ENCODE measurements at places on chromosomes 3 and 15.
A peak's percentile ranks its signal among the peaks of the same experiment; 100 is the strongest.

DNA sequence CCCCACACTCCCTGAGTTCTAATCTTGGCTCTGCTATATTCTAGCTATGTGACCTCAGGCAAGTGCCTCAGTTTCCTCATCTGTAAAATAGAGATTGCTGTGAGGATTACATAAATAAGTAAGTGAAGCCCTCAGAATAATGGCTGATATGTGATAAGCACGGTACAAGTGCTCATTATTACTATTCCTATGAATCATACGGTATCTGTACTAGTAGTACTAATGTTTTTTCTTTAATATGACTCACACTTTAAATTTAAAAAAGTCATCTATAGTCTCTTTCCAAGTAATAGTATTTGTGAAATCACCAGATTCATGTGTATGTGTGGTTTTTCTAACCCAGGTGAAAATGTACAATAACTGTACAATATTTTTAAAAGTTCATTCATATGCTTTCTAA, 58.7 kb downstream of the CLDN11 start:
- DNase-seq: no peak

GRCh38 chr15:82931221-82931620, 21.3 kb downstream of the HOMER2 start:
- DNase-seq: no peak

DNA sequence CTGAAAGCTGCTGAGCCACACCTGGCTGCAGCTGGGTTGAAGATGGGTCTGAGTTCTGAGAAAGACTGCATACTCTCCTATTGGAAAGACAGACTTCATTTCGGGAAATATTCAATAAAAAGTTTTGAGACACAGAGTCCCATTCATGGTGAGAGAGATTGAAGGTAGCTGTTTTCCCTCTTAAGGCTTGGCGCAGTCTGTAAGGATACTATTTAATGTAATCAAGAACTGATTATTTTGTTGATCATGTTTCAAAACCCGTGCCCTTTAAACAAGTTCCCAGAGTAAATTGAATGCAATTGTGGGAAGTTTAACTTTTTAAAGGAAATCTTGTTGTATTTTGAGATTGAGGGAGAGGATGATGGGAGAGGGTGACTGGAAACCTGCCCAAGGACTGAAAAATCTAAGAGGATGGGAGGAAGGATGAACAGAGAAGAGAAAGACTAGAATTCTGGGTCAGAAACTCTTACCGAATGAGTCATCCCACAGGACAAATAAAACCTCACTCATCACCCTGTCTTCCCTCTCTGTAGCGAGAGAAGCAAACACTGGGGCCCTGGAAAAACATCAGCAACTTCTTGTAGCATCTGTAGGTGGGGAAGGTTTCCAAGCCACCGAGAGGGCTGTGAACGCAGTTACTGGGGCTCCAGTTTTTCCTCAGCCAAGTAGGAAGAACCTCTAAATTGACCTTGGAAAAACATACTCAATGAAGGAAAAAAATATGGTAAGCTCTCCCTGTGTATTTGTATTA, 193.2 kb upstream of the TPRG1 start:
- DNase-seq: no peak

DNA sequence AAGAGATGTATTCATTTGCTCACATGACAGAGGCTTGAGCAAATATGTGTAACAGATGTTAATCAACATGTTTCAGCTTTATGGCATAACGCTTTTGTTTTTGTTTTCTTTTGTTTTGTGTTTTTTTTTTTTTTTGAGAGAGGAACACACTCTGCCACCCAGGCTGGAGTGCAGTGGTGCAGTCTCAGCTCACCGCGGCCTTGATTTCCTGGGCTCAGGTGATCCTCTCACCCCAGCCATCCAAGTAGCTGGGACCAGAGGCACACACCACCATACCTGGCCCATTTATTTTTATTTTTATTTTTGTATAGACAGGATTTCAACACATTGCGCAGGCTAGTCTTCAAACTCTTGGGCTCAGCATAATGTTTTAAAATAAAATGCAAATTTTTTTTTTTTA, 1504.4 kb upstream of the CADM2 start:
- DNase-seq: no peak

DNA sequence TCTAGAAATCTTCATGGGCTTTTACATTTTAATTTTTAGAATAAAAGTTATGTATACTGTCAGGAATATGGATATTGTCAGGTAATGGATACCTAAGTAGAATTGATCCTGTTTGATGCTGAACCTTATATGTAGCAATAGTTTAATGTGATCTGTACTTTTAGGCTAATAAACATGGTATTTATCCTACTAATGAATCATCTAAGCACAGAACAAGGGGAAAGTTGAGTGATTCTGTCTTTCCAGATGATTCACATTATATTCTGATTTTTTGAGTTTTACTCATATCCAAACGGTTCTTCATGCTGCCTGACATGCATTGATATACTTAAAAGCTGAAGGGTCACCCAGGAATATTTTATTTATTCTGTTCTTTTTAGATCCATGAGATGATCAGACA, 34.5 kb downstream of the FANCI start:
- DNase-seq: no peak

- DNase-seq: no peak
These were observed 26.6 kb upstream of the HES1 start for GRCh38 chr3:194109192-194109863.

DNA sequence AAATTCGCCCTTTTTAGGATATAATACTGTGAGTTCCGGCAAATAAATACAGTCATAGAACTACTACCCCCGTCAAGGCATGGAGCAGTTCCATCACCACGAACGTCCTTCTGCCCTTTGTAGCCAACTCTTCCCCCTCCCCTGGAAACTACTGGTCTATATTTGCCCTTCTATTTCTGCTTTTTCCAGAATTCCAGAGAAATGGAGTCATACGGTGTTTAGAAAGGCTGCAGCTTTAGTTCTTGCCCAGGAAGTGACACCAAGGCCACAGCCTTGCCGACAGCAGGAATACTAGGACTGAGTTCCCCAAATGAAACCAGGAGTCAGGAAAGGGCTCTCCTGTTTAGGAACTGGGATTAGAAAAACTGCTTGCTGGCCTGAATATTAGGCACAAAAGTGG, 291.2 kb downstream of the FAM43A start:
- no peak for DNase-seq

GRCh38 chr15:65309882-65310418, 5.5 kb downstream of the RNU5B-1 start:
- no peak for DNase-seq

DNA sequence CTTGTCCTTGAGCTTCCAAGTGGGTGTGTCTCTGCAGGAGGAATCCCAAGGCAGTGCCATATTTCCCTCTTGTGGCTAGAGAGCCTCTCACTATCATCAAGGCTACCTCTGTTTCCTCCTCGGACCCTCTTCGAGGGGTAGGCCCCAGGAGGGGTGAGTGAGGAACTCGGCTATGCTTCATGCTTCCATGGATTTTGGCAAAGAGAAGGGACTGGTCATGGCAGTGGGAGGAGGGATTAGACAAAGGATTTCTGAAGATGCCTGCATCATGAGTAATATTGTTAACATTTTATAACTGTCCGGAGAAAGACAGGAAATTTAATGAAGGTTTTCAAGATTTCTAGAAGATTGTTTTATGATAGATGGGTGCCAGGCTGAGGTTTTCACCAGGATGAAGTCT, 241.5 kb downstream of the CLSTN2 start:
- no peak for DNase-seq

DNA sequence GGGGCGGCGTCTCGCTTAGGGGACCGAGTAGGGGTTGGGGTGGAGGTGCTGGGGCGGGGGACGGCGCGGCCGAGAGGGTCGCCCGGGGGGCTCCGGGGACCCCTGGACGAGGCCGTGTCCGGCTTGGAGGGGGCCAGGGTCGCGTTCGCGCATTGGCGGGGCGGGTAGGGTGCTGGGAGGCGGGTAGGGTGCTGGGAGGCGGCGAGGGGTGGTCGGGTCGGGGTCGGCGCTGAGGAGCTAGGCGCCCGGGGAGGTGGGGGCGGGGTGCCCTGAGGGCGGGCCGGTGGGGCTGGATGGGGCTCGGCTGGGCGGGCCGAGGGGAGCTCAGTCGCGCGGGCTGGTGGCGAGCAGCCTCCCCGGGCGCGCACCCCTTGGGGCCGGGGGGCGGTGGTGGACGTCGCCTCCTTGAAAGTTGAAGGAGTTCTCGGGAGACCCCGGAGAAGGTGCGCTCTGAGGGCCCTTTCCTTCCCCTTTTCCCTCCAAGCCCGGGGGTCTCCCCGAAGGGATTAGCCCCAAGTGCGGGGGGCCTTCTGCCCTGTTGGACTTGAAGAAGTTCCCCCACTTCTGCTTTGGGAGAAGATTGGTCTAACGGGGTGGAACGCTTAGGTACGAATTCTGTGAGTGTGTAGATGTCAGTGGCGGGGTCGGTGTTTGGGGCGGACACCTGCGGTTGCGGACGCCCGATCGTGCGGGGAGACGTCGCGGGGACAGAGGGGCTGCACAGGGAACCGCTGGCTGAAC, 543 bp downstream of the MEF2A start:
- DNase-seq: peak; percentile 7

GRCh38 chr3:100047455-100048141, 66.7 kb downstream of the FILIP1L start:
- DNase-seq: no peak

DNA sequence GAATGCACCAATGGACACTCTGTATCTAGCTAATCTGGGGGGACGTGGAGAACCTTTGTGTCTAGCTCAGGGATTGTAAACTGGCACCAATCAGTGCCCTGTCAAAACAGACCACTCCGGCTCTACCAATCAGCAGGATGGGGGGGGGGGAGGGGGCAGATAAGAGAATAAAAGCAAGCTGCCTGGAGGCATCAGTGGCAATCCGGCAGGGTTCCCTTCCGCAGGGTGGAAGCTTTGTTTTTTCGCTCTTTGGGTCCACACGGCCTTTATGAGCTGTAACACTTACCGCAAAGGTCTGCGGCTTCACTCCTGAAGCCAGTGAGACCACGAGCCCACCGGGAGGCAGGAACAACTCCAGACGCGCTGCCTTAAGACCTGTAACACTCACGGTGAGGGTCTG, 827.1 kb downstream of the PLOD2 start:
- DNase-seq: no peak

DNA sequence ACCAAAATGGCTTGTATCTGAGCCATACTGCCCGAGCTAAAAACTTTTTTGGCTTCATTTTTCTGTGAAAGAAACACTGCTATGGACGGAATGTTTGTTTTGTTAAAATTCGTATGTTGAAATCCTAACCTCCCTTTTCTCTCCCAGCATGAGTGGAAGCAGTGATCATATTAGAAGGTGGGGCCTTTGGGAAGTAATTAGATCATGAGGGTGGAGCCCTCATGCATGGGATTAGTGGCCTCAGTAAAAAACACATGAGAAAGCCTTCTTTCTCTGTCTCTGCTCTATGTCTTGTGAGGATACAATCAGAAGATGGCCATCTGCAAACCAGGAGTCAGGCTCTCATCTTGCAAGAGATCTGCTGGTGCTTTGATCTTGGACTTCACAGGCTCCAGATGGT, 7.4 kb upstream of the FNDC3B start:
- DNase-seq: no peak

DNA sequence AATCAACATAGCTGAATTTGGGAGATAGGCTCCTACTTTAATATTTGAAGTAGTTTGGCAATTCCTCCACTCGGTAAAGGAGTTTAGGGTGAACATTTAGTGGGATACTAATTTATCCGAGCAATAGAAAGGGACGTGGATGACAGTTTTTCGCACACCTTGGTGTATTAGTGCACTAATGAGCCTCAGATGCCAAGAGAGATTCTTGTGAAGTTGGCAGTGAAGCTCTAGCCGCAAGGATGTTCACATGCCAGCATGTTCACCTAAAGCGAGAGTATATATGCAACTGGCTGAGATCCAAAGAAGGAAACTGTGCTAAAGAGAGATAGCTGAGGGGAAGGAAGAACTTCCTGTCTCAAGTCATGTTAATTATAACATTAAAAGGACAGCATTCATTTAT, 58.5 kb downstream of the TGFBR2 start:
- DNase-seq: no peak
